ENCODE measurements at places on chromosomes 2 and 18.

GRCh38 chr2:219218732-219219701 is at the start of gene ABCB6:
TSS of gene ABCB6 (minus strand) at chr2:219218958. CDS start at chr2:219218673, 285 bp downstream.
- peak; percentile 97 for DNase-seq

- DNase-seq, result no peak
Observed at GRCh38 chr2:159795841-159796690, 1.9 kb downstream of the CD302 start.

GRCh38 chr2:7037340-7038333 is 120.4 kb downstream of the RNF144A start:
- peak; percentile 69 for DNase-seq

DNA sequence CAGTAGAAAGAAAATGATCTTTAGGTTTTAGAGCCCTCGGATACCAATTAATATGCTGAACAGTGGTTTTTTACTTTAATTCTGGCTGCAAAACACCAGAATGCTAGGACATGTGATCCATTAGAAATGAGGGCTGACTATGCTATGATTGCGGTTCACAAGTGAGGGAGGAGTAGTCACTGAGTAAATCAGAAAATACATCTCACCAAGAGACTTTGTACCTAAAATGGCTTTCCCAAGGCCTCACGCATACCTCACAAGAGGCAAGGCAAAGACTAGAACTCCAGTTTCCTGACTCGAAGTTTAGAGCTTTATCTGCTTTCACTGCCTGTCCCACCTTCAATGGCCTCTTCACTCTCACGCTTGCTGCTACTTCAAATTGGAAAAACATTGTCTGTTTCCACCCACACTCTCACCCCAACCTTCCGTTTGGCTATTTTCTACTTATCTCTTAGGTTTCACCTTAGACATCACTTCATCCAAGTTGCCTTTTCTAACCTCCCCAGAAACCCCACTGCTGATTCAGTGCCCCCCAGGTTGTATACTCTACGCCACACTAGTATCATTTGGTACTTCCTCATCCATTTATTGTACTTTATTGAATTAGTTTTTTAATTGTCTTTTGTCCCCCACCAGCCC is 5.1 kb upstream of the MBD2 start:
- no peak for DNase-seq

DNA sequence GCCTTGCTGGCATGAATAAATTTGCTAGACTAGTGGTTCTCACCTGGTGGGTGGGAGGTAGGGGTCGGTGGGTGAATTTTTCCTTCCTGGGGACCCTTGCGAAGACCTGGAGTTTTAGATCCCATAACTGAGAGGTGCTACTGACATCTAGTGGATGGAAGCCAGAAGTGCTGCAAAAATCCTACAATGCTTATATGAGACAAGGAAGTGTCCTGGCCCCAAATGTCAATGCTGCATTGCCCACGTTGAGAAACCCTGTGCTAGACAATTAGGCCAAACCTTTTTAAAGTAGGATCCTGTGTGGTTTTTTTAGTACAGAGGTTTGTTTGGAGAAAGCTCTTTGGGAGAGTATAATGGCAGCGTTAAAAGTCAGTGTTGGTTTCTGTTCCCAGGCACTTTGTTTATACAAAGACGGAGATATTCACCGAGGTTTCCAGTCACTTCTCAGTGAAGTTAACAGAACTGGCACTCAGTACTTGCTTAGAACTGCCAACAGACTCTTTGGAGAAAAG is 9.6 kb downstream of the SERPINB8 start:
- peak; percentile 77 for DNase-seq

GRCh38 chr2:54949431-54949830 is 100.8 kb downstream of the RTN4 start:
- DNase-seq, result no peak

DNA sequence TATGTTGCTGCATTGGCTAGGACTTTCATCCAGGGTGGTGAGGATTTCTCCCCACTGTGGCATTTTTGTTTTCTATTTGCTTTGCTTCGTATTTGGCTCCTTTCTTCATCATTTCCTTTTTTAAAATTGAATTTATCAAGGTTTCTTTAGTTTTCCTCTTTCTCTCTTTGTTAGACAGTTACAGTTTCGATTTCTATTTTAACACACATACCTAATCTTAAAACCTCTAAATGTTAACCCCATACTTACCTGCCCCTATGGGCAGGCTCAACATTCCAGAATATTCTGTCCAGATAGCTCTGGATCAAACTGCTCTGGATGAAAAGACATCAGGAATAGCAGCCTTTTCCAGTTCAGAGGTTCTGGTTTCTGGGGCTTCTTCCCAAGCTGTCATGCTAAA is 49.2 kb downstream of the DIPK1C start:
- DNase-seq, result no peak
